Fibroblast of skin of left biceps (primary cell): ENCODE measurements at places on chromosomes 3 and 15.

- no peak for DNase-seq
Observed at GRCh38 chr15:38672814-38673670, 108.4 kb upstream of the RASGRP1 start.

- DNase-seq, result no peak
Observed at GRCh38 chr3:13072239-13072599, 1.0 kb downstream of the IQSEC1 start.

DNA sequence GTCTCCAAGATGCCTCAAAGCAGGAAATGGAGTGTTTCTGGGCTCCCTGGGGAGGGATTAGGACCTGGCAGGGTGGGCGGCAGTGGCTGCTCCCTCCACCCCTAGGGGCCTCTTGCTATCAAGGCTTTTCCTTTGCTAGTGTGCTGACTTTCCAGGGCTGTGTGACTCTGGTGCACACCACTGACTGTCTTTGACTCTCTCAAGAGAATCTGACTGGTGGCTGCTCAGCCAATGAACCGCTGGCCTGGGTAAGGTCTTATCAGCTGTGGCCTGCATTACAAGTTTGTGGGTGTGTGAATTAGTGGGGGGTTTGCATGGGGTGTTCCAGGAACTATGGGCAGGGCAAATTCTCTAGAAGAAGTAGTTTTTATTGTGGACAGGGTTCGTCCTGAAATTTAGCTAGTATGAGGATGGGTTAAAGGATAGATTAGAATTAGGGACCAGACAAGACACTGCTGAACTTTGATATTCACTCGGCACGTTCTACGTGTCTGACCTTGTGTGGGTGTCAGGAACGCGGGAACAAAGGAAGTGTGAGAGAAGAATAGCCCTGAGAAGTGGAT is 29.5 kb downstream of the SIAH2 start:
- DNase-seq, result no peak

GRCh38 chr3:24493746-24494617 is 668 bp downstream of the THRB start:
- DNase-seq, result no peak

DNA sequence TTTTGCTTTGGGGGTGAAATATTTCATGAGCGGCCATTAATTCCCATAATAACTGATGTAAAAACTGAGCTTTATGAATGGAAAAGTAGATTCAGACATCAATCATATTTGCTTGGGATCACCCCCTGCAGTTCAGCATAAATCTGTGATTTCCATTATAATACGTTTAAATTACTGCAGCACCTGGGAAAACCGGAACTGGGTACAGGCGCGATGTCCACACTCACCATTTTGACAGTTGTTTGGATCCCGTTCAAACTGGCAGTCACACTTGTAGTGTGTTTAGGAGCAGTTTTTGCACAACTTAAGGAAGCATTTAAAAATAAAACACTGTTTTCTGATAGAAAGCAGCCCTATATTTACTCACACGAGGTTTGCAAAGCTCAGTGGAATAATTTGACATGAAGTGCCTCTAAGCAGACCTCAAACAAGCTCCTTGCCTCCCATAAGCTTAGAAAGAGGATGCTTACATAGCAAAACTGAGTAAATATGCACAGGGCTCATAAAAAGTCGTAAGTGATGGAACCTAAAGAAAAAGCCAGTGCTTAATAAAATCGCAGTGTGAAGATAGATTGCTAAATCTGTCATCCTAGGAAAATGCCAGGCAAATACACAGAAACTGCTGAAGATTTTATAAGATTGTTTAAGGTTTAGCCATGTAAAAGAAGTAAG is 377.6 kb downstream of the PTPRG start:
- no peak for DNase-seq

- DNase-seq, result no peak
Observed at GRCh38 chr3:150300388-150300787, 107.7 kb upstream of the TSC22D2 start.

DNA sequence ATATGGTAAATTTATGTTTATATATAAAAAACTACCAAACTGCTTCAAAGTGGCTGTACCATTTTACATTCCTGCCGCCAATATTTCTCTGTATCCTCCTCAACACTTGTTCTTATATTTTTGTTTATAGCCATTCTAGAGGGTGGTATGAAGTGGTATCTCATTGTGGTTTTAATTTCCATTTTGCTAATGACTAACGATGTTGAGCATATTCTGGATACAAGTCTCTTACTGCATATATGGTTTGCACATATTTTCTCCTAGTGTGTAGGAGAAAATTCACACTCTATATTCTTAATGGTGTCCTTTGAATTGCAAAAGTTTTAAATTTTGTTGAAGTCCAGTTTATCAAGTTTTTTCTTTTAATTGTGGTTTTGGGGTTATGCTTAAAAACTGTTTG is 15.1 kb downstream of the NMD3 start:
- DNase-seq, result no peak

- DNase-seq, result no peak
Observed at GRCh38 chr15:72604794-72605193, 49.7 kb upstream of the GOLGA6B start.

DNA sequence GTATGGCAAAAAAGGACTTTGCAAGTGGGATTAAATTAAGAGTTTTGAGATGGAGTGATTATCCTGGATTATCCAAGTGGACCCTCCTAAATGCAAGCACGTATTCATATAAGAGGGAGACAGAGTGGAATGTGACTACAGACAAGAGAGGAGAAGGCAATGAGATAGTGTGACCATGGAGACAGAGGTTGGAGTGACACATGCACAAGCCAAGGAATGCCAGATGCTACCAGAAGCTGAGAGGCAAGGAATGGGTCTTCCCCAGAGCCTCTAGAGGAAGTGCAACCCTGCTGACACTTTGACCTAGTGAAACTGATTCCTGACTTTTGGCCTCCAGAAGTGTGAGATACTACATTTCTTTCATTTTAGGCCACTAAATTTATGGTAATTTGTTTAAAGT is 117.2 kb downstream of the UACA start:
- DNase-seq, result no peak

DNA sequence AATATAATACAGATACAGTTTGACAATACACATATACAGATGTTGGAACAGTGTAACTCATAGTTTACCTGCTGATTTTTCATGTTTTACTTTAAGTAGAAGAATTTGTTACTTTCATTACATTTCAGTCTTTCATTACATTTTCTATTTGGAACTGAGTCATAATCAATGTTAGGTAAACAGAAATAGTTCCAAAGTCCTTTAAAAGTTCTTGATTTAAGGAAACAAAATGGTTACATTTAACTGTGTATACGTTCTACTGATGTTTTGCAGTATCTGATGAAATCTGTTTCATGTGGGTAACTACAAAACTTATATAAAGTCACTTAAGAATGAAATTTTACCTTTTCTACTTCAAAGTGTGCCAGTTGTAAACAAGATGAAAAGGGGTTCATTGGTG is 721.2 kb downstream of the NAALADL2 start:
- no peak for DNase-seq

DNA sequence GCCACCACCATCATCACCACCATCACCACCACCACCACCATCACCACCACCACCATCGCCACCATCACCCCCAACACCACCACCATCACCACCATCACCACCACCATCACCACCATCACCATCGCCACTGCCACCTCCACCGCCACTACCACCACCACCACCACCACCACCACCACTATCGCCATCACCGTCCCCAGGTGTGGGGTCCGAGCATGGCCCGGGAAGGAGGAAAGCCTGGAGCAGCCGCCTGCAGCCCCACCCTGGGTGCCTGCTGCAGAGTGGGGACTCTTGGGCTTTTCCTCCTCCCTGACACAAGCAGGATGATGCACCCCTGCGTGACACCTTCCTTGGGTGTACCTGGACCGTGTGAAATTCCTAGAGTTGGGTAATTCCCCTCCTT is 43.9 kb downstream of the MUC4 start:
- no peak for DNase-seq

- DNase-seq, result no peak
Observed at GRCh38 chr3:79848876-79849275, 81.1 kb upstream of the ROBO1 start.

DNA sequence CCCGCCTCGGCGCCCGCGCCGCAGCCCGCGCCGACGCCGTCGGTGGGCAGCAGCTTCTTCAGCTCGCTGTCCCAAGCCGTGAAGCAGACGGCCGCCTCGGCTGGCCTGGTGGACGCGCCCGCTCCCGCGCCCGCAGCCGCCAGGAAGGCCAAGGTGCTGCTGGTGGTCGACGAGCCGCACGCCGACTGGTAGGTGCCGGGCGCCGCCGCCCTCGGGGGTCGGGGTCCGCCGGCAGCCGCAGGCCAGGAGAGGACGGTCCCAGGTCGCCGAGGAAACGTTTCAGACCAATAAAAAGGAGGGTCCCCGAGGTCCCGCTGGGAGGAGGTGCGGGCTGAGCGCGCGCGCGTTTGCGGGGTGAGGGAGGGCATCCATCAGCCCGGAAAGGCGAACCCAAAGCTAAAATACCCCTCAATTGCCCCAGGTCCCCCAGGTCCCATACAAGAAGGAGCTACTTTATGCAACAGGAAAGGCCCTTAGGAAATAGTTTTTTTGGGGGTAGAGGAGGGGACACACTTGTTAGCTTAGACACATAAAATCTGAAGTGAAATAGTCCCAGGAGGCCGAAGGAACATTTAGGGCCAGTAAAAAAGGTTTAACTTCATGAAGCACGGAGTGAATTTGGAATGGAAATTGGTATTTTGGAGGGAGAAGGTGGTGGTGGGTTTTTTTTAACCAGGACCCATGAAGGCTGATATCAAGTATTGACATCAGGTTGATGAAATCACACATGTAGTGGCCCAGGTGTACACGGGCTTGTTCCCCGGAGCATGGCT is 739 bp downstream of the SYN2 start:
- DNase-seq, result no peak

GRCh38 chr15:50148362-50148963 is 29.4 kb upstream of the ATP8B4 start:
- peak; percentile 26 for DNase-seq

DNA sequence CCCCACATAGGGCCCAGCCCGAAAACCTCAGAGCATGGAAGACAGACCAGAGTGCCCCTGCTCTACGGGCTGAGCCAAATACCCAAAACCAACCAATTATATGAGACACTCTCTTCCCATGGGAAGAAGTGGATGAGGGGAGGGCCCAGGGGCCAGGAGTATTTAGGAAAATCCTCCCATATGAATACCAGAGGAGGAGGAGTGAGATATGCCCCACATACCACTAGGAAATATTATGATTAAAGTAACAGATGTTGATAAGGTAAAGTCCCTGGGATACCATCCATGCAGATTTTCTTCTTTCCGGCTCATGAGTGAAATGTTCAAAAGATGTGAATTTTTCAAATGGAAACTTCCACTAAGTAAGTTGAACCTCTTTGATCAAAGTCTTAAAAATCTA is 50.4 kb downstream of the MESD start:
- DNase-seq, result no peak

GRCh38 chr15:66462627-66463026 is 34.9 kb downstream of the SNAPC5 start:
- DNase-seq, result no peak

DNA sequence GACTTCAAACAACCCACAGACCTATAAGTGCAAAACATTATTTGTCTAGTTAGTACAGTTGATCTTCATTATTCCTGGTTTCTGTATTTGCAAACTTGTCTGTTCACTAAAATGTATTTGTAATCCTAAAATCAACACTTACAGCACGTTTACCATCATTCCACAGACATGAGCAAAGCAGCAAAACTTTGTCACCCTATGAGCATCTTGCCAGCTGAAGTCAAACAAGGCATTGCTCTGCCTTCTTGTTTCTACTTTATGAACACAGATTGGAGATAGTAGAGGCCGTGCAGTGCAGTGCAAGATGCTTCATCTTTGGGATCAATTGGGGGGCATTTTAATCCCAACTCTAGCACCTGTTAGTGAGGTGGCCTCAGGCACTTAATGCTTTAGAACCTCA is 202.1 kb downstream of the NLGN1 start:
- no peak for DNase-seq

- peak; percentile 26 for DNase-seq
Observed at GRCh38 chr3:187922704-187923416, 177.6 kb upstream of the BCL6 start.

DNA sequence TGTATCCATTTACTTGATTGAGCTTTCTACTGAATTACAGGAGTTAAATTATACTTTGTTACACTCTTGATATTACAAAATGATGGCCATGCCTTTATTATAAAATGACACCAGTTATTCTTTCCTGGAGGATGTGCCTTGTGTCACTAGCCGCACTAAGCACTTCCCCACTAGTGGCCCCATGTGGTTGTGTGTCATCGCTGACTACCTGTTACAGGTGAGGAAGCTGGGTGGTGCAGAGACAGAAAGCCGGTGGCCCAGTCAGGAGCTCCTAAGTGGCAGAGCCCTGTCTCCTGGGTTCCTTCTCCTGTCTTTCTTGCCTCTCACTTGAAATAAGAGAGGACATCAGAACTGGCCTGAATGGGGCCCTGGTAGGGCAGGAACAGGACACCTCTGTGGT is 96.8 kb downstream of the IGF1R start:
- no peak for DNase-seq

- DNase-seq, result no peak
Observed at GRCh38 chr3:141307351-141308059, 60.8 kb upstream of the ZBTB38 start.

- peak; percentile 30 for DNase-seq
Observed at GRCh38 chr3:132029182-132029902, 5.5 kb downstream of the CPNE4 start.

- DNase-seq, result no peak
Observed at GRCh38 chr3:71707595-71707994, 17.6 kb downstream of the EIF4E3 start.

GRCh38 chr15:65981837-65982626 is 112.7 kb downstream of the RAB11A start:
- no peak for DNase-seq

- DNase-seq, result peak; percentile 12
Observed at GRCh38 chr3:4271834-4272233, 31.3 kb upstream of the SETMAR start.

DNA sequence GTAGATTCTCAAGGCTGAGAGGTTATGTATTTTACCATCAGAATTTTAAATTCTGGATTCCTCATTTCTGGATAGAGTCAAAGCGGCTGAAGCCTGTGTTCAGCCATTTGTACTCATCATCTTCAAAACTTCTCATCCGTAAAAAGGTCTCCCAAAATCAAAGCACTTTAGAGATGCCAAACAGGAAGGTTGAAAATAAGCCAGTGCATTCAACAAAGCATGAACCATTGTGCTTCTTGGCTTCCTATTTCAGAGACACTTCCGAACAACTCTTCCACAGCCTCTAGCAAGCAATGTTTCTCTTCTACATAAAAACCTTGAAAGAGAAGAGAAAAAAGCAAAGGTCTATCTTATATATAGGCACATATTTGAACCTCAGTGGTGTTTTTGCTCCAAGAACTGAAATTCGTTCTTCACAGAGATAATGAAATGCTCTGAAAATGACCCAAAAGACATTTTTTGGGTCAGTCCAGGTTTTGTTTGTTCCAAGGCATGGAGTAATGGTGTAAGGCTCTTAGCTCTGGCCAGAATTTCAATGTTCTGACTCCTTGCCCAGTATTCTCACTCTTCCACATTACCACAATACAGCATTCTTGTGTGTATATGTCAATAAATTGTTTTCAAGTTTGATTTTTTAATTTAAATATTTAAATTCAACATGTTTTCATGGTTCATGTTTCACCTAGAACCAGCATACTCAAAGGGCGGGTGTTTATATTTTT is 163.1 kb downstream of the STAC start:
- no peak for DNase-seq
